Stimulated activated CD8-positive, alpha-beta memory T cell treated with anti-CD3 and anti-CD28 coated beads, Interleukin-4, amount 100 ng/mL, for 48 hours (primary cell): ENCODE measurements at places on chromosomes 7 and 10.

DNA sequence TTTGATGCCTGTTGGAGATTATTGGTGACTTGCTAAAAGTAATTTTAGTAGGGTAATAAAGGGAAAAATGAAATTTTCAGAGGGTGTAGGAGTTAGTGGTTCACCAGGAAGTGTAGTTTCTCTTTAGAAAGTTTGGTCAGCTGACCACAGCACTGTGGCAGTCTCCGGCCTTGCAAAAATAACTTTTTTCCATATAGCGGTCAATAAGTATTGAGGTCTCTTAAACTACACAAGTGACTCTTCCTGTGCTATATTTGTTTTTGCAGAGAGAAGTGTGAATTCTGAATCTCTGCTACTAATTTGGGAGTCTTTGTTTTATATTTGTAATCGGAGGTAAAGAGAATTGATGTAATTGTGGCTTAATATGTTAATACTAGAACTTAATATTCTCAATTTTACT is 24.3 kb downstream of the PTPN12 start:
- DNase-seq = no peak

GRCh38 chr7:901041-901387 is 24.7 kb downstream of the GET4 start:
- no peak for DNase-seq

- no peak for DNase-seq
Observed at GRCh38 chr7:28722684-28723083, 235.4 kb downstream of the TRIL start.

DNA sequence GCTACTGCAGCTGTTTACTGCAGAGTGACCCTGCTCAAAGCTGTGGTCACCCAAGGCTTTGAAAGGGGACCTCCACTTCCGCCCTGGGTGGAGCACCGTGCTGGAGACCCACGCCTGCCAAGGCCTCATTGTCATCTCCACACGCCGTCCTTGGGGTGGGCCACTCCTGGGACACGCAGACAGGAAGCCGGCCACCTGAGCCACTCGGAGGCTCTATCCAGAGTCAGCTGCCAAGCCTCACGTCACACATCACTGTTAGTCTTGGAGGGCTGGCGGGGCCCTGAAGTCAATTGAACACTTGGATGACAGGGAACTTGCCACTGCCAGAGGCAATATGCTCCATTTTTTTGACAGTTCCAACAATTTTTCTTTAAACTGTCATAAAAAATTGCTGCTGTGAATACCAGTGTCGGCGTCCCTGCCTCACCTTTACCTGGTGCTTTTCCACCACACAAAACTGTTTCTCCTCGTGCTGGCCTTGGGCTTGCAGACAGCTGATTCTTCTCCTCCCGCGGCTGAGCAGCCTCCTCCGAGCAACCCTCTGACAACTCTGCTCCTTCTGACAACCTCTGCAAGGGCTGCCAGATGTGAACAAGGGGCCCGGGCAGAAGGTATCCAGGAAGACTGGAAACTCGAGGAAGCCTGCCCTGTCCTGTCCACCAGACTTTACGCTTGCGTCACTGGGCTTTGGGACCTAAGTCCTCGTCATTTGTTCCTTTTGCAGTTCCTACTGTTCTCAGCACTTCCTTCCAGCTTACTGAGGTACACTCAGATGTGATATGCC is 81.9 kb downstream of the EGFR start:
- DNase-seq = no peak

- no peak for DNase-seq
Observed at GRCh38 chr10:7734821-7735220, 31.7 kb downstream of the ITIH2 start.

GRCh38 chr7:24601600-24601999 is 28.3 kb downstream of the PALS2 start:
- DNase-seq = no peak

- DNase-seq = no peak
Observed at GRCh38 chr10:12929381-12929780, 72.1 kb downstream of the CCDC3 start.

DNA sequence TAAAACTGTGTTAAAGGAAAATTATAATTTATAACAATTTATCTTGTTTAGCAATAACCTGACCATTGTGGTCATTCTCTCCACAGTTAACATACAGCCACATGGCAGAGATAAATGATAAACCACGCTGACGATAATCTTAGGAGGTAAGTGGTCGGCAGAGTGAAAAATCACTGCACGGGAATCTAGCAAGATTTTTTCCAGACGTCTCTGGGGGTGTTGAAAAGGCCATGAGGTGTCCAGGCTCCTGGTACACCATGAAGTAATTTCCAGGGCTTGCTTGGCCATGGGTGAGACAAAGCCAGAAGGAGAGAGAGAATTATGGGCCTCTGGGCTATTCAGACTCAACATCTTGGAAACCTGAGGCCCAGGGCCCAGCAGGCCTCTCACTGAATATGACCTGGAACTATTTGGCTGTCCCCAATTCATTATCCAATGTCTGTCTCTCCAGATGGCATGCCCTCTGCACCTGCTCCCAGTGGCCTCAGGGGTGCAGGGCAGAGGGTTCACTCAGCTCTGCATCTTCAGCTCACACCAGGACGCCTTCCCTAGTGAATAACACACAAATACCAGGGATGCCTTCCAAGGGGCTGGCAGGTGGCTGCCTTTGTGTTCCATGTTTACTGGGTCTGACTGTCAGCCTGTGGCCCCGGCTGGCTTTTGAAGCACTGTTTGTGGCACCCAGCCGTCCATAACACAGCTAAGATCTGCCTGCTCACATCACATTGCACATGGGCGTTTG is 590.4 kb upstream of the PFKP start:
- DNase-seq = no peak

DNA sequence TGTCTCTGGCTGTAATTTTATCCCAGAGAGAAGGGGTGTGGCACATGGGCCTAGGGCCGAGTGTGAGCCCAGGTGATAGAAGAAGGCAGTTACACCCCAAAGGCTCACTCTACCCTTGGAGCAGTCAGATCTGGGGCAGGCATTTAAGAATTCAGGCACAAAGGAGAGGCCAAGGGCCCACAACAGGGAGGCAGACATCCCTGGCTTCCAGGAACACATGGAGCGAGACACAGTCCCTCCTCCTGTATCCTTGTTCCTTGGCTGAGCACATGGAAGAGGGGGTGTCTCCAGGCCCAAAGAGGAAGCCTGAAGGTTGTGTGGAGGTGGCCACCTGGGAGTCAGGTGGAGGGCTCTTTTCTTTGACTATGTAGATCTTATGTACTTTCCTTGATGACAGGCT is 286.2 kb downstream of the RPS24 start:
- DNase-seq = peak; percentile 2

DNA sequence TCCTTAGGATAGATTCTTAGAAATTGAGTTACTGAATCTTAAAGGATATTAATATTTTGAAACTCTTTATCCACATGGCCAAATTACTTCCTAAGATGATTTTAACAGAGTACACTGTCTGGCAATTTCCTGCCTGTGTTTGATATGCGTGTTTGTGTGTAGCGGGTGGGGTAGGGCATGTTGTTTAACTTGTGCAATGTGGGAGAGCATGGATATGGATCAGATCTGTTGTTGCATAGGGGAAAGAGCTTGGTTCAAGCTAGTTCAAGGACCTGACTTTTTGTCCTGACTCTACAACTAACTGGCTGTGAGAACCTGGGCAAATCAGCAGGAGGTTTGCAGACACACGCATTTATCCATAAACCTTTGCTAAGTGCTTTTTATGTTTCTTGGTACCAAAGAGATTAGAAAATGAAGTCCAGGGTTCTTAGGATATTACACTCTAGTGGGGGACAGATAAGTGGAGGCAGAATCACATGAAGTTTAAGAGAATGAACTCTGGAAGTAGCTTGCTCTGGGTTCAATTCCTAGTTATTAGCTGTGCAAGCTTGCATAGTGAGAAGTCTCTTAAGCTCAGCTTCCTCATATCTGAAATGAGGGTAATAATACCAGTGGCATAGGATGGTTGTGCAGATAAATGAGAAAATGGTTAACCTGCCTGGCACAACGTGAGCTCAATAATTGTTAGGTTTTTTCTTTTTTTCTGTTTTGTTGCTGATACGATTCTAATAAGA is 96.3 kb upstream of the PRR15 start:
- no peak for DNase-seq

DNA sequence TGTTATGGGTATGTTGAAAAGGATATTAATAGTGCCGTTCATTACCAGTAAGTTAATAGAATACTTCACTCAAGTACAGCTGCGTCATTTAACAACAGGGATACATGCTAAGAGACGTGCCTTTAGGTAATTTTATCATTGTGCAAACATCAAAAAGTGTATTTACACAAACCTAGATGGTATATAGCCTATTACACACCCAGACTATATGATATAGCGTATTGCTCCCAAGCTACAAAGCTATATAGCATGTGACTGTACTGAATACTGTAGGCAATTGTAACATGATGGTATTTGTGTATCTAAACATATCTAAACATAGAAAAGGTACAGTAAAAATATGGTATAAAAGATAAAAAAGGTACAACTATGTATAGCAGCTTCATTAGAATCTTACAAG is 11.1 kb upstream of the PRKG1 start:
- no peak for DNase-seq

DNA sequence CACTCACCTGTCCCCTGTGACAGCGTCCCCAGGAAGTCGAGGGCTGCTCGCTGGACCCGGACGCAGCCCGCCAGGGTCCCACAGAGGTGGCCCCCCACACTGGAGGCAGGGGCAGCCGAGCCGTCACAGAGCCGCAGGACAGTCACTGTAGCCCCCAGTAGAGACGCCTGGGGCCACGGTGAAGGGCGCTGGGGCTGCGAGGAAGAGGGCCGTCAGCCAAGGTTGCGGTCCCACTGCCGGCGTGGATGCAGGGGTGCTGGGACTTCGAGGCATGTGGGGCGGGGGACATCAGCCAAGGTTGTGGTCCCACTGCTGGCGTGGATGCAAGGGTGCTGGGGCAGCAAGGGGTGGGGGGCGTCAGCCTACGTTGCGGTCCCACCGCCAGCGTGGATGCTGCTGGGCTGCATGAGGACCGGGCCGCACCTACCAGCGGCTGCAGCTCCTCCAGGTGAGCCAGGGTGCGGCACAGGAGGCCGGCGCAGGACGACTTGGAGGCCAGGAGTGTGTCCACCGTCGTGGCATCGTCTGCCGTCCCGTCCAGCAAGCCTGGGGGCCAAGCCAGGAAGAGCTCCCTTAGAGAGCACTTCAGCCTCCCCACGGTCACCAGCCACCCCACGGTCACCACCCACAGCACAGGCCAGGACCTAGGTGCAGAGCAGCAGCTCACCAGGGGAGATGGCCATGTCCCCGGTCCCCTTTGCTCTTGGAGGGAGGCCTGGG is 13.9 kb downstream of the BRAT1 start:
- no peak for DNase-seq

DNA sequence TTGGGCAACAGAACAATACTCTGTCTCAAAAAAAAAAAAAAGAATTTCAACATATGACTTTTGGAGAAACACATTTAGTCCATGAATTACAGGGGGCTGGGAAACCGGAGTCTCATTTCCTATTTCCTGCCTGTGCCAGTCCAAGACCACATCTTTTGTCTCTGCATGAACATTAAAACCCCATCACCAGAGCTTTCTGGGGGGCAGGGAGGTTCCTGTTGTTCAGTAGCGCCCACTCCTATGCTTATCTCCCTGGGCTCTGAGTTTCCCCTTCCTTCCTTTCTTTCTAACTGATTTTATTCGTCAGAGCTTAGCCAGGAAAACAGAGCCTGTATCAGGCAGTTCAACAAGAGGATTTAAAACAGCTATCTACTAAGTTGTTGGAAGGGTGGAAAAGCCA is 119.3 kb downstream of the CALN1 start:
- DNase-seq = no peak

DNA sequence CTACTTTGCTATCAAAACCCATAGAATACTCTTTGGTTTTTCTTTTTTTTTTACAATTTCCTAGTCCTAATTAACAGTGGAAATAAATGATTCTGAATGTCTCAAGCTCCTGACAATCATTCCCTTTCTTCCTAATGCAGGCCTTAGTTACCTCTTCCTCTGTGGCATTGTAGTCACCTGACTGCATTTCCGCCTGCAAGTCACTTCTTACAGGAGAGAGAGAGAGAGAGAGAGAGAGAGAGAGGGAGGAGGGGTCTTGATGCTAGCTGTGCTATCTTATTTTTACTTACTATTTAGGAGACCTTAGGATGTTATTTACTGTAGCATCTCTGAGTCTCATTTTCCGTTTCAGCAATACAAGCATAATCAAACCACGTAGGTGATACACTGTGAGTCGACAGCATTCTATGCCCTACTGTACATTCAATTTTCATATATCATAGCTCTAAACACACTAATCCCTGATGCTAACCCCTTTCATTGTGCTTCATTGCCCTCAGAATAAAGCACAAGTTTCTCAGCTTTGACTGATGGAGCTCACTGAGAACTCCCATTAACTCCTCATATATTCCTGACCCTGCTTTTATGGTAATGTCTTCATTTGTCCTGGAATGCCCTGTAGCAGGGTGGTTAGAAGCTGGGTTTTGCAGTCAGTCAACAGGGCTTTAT is 1237.3 kb downstream of the XPNPEP1 start:
- DNase-seq = no peak

DNA sequence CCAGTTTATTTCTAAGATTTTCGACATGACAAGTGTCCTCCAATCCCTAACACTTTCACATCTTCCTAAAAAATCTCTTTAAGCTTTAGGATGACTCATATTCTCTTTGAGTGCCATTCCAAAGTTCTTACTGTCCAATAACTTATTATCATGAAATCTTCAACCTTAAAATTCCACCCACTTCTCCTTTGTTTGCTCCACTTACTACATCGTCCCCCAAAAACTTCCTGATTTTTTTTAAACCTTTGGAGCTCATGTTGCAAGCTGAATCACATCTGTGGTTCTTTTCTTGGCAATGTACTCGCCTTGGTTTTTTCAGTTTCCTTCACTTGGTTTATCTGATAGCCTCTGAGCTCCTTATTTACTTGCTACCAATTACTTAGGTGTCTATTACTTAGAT is 39.2 kb upstream of the JCAD start:
- no peak for DNase-seq

- no peak for DNase-seq
Observed at GRCh38 chr7:135827391-135827790, 78.8 kb upstream of the FAM180A start.

DNA sequence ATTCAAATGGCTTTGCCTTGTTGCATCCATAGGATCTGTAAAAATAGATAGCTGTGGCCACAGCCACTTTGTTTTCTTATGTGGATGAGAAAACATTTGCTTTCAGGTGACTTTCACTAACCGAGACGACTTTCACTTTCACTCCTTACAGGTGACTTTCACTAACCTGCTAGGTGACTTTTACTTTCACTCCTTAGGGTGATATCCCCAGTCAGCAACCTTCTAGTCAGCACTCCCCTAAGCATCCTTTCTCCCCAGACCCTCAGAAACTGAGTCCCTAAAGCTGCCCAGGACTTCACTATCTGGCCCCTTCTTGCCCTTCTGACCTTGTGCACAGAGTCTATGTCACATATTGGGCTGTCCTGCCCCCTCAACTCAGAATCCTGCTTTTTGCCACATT is 177.5 kb downstream of the RELN start:
- DNase-seq = no peak

- DNase-seq = no peak
Observed at GRCh38 chr7:121390617-121391016, 5.5 kb downstream of the FAM3C start.

- DNase-seq = no peak
Observed at GRCh38 chr10:13990946-13991345, 339.8 kb downstream of the FRMD4A start.

- no peak for DNase-seq
Observed at GRCh38 chr7:32335107-32335506, 155.1 kb downstream of the LSM5 start.
